NCI-H1930 (cell line): ENCODE measurements at places on chromosomes 16 and 17.

DNA sequence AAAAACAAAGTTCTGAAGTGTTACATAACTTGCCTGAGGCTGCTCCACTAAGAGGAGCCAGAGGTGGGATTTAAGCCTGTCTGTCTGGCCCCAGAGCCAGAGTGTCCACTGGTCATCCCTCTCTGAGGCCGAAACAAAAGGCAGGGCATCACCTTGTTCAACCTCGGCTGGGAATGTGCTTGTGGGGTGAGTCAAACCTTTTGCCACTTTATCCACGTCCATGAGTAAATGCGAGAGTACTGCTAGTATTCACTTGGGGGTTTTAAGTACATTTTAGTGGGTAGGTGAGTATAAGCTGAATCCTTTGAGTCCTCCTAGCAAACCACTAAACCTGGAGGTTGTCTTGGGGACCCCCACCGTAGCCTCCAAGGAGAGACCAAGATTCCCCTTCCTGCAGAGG, 103.5 kb downstream of the STX8 start:
- DNase-seq = no peak

- no peak for DNase-seq
Observed at GRCh38 chr17:16273929-16274339, 56.9 kb downstream of the PIGL start.

DNA sequence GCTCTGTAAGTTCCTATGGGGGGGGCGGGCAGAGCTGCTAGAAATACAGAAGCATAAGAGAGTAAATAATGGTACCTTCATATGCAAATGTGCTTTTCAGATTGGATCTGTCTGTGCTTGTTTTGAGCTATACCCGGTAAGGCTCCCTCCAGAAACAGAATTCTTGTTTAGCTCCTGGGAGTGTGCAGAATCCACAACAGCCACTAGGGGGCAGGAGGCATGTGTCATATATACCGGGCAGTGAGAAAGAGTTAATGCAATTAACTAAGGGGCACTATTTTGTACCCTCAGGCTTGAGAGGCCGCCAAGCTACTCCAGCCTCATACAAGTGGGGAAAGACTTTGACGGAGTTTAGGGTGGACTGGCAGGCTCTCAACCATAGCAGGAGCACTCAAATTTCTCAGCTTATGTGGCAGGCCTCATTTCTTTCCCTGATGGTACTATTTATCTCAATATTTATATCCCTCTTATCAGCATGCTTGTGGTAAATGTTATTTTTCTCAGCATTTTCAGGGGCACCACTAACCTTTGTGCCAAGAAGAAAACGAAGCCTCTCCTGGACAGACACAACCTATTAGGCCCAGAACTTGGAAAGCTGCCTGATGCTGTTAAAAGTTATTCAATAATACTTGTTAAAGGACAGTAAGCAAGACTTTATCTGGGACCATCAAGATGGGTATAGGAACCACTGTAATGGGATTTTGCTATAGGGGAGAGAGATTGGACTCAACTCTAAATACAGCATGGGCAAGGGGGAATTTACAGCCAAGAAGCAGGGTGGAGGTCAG, 10.7 kb upstream of the CENPV start:
- peak; percentile 37 for DNase-seq

DNA sequence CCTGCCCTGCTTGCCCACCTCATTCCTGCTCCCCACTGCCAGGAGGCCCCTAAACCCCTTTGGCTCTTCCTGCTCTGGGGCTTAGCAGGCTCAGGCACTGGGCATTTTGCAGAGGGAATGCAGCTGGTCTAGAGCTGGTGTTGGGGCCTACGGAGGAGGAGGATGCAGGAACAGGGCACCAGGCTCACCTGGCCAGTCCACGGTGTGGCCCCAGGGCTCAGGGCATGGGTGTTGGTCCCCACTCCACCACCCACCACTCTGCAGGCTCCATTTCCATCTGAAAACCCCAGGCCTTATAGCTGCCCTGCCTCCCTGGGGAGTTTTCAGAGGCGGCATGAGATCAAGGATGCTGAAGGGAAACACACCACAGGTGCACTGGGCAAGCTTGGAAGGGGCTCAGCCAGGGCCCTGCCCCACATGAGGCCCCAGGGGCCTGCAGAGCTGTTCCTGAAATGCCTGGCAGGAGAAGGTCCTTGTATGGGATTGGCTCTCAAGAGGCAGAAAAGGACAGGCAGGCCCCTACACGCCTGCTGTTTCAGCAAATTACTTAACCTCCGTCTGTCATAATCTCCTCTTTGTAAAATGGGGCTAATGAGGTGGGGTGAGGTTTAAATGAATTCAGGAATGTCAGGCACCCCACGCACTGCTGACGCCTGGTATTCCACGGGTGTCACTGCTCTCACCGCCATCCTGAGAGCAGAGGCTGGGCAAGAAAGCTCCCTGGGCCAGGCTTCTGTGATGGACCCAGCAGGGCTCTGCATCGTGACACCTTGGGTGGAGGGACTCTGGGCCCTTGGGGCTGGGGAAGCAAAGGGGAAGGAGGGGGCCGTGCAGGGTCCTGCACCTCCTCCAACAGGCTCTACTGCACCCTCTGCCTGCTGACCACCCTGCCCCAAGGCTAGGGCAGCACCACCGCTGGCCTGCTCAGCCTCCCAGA, 9.3 kb downstream of the SLC47A2 start:
- no peak for DNase-seq

DNA sequence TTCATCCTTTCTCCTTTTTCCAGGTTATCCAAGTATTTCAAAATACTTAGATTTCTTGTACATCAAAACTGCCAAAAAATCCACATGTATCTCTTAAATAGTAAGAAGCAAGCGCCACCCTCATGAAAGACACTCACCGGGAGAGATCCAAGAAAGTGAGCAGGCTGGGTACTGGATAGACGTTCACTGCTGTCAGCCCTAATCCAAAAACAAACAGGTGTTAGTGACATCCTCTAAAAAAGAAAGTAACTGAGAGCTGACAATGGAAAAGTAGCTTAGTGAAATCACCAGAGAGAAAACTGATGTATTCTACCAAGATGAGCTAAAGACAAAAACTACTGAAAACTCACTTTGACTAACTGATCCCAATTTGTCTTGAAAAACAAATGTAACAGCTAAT, 46.1 kb downstream of the MARVELD3 start:
- no peak for DNase-seq

DNA sequence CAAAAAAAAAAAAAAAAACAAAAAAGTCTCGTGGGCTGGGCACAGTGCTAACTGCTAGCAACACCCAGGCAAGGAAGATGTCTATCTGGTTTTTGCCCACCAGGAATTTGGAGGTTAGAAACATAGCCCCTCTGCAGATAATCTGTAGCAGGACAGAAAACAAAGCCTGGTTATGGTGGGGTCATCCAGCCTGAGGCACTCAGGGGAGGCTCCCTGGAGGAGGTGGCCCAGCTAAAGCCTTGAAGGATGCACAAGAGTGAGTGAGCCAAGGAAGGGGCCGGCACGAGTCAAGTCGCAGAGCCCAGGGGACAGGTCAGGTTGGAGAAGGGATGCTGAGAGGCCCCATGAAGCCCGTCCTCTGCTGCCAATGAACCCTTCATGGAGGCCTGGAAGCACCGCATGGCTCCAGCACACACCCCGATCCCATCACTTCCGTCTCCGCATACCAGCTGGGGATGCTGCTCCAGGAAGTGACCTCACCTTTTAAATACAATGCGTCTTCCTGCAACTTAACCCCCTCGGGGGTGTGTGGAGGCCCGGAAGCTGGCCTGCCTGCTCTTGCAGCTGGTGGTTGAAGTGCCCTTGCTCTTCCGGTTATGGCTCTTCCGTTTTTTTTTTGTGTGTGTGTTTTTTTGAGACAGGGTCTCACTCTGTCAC, 86.5 kb downstream of the ENGASE start:
- no peak for DNase-seq

- no peak for DNase-seq
Observed at GRCh38 chr16:88558457-88559442, 11.5 kb upstream of the ZC3H18 start.

- DNase-seq = no peak
Observed at GRCh38 chr17:1162116-1162855, 17.5 kb downstream of the ABR start.

DNA sequence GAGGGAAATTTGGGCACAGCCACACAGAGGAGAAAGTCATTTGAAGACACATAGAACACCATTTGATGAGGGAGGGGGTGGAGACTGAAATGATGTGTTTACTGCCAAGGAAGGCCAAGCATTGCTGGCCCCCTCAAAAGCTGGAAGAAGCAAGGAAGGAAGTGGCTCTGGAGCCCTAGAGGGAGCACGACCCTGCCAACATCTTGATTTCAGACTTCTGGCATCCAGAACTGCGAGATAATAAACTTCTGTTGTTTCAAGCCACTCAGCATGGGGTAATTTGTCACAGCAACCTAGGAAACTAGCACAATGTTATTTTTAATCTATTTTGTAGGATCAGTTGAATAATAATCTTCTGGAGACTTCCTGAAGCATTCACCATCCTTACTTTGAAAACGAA, 314.8 kb upstream of the GOT2 start:
- no peak for DNase-seq
